ENCODE measurements at places on chromosomes 1 and 21. TPM values are rescaled to one million over a fixed set of nuclear protein-coding genes. Genes with fewer than 3 reads are reported as not detected.

Gene ATP1A4
- not detected for total RNA-seq

Gene PRKCZ
- total RNA-seq: 6.5 TPM

Gene BTG3
- total RNA-seq: 31.8 TPM

Gene SPAG17
- total RNA-seq: not detected
